ENCODE measurements at places on chromosomes 5 and 9.

GRCh38 chr5:67495072-67495471 lies 298.5 kb upstream of the CD180 start:
- no peak for DNase-seq

- no peak for DNase-seq
Observed at GRCh38 chr5:53183880-53184279, 74.3 kb upstream of the MOCS2 start.

DNA sequence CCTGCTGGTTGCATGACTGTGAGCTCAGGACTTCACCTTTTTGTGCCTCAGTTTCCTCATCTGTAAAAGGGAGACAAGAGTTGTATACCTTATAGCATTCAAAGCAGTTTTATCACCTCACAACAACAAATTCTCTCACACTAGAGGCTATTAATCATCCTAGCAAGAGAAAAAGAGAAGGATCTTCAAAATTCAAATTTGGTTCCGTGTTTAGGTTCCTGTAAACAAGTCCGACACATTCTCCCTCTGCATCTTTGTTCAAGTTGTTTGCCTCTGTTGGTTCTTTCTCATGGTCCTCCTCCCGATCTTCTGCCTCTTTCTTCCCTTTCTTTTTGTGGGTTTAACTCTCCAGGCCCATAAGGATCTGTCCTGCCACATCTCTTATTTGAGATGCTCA lies 218.0 kb downstream of the PIK3R1 start:
- DNase-seq = no peak

DNA sequence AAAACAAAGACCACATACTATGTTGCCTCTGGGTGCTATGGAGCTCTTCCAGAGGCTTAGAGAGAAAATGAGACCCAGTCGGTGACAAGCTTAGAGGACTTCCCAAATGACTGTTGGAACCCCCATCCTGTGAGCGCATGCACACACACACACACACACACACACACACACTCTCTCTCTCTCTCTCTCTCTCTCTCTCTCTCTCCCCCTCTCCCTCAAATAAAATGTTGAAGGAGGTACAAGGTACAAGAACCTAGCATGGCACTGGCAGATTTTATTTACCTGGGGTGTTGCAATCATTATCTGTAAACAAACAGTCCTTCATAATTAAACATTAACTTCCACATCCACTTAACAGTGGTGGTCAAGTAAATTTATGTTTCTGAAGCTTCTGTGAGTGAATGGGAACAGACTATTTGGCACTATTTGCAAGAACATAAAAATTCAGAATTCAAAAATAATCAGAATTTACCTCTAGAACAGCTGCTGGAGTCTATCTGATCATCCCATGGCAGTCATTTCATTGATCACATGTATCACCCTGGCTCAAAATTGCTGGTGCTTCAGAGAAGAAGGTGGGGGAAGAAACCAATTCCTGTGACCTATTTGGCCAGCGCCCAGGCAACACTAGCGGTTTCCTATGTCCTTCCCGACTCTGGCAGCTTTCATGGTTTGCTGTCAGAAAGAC lies 24.9 kb downstream of the TRPM3 start:
- DNase-seq = no peak

DNA sequence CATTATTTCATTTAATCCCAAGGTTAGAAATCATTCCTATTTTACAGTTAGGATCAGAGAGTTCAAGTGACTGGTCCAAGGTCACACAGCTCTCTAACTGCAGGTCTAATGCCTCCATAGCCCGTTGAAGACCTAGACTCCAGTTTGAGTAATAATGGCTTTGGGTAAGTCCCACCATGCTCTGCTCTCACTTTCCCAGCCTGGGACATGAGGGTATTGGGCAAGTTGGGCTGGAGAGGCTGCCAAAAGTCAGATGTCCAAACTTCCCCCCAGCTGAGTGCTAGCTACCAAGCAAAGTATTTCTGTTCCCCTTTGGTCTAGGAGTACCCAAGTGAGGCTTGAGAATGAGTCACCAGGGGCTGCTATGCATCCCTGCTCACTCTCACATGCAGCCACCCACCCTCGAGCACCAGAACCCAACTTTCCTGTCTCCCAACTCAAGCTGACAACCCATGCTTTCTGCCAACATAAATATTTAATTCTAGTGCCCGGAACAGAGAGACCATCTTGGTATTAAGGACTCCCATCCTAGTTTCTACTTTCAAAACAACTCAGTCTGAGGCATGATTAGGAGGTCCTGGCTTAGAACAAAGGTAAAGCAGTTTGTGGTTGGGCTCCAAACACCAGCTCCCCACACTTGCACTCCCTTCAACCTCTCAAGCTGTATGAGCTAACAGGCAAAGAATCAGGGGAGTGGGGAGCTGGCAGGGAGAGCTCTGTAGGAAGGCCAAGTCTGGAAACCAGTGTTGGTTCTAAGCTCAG lies 236.5 kb upstream of the TRIM32 start:
- DNase-seq = no peak

GRCh38 chr9:16866587-16866986 lies 3.9 kb downstream of the BNC2 start:
- DNase-seq = no peak

GRCh38 chr5:160260881-160261815 lies 31.8 kb downstream of the FABP6 start:
- no peak for DNase-seq

GRCh38 chr5:158920736-158921135 lies 179.0 kb downstream of the EBF1 start:
- no peak for DNase-seq

DNA sequence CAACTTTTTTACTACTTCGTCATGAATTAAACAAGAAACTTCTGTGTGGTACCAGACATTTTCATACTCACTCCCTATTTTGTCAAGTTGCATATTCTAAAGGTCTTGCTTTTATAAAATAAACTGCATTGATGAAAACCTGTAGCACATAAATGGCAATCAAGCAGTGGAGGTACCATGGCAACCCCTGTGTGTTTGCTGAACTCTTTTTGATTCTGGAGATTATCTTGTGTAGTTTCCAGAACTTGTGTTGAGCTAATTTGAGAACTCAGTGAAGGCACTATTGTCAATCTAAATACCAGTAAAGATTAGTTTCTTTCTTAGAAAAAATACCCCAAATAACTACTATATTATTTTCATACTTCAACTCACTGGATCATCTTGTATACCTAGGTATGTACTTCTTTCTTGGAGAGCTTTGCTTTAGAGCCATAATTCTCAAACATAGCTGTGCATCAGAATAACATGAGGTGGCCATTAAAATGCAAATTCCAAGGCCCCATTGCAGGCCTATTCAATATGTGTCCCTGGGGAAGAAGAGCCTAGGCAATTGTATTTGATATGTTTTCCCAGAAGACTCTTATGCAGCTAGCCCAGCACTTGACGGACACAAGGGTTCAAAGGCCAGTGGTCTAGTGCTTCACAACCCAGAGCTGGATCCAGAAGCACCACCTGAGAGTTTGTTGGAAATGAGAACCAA lies 9.8 kb upstream of the PRLR start:
- no peak for DNase-seq

DNA sequence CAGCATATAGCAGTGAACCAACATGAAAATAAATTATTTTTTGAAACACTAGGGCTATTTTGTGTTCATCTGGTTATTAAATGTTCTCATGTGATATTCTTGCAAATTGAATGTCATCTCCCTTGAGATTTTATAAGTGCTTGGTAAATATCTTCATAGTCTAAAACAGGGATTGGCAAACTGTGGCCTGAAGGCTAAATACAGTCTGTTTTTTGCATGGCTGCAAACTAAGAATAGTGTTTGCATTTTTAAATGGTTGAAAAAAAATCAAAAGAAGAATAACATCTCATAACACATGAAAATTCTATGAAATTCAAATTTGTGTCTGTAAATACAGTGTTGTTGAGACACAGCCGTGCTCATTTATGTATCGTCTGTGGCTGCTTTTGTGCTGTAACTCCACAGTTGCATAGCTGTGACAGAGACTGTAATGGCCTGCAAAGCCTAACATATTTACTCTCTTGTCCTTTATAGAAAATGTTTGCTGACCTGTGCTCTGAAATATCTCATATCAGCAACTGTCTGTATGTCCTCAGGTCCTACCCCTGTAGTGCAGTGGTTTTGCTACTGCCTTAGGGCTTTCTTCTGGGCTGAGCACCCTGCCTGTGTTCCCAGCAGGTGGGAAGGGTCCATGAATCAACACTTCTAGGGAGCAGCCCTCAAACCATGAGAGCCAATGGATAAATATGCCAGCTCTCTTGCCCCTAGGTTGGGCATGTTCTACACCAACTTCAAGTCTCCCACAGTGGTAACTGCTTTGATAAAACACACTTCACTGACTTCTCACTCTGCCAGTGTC lies 41.7 kb upstream of the ARRDC3 start:
- no peak for DNase-seq

DNA sequence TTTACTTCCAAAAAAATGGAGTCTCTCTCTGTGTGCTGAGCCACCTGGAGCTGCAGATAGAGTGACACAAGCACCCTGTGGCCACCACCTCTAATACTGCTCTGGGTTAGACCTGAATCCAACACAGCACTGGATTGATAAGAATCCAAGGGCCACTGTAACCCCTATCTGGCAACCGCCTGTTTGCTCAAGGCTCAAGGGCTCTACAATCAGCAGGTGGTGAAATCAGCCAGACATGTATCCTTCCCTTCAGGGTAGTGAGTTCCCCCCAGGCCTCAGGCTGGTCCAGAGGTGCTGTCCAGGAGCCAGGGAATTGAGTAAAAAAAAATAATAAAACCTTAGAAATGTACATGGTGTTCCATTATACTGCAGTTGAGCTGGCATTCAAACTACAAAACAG lies 509.0 kb downstream of the KIF4B start:
- DNase-seq = no peak

GRCh38 chr9:36991516-36992134 lies 42.4 kb downstream of the PAX5 start:
- DNase-seq = no peak
